NCI-H1417 treated with DMSO at 0.1 percent for 48 hours (cell line): ENCODE measurements at places on chromosomes 6 and 20.

GRCh38 chr6:132072831-132073230 is 121.7 kb upstream of the CCN2 start:
- DNase-seq = no peak

- no peak for DNase-seq
Measured at GRCh38 chr6:17413313-17413750, 19.9 kb downstream of the CAP2 start.

DNA sequence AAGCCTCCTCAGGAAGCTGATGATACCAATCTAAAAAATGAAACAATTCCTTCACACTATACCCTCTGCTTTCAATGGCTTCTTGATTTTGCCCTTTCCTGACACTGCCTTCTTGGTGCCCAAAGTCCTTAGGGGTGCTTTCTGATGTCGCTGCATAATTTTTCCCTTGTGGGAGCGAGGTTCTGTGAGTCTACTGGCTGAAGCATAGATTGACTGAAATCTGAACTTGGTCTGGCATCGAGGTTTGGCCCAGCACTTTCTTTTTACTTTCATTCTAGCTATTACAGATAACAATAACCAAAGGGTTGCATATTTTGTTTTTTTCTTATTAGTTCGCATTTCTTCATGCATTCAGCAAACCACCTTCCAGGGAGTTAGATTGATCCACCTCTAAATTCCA is 65.8 kb downstream of the E2F3 start:
- DNase-seq = no peak

DNA sequence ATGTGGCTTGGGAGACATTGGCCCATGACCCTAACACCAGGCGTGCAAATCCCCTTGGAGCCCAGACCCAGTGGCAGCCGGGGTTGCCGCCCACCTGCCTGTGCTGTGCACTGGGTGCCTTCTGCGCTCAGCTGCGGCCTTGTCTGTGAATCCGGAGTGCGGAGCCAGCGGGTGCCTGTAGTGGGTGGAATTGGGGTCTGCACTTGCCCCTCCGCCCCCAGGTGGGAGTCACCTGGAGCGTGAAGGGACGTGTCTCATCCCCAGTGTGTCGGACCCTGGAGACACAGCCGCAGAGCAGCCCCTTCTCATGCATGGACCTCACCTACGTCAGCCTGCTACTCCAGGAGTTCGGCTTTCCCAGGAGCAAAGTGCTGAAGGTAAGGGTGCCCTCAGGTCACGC is 22.9 kb upstream of the PYGB start:
- no peak for DNase-seq

DNA sequence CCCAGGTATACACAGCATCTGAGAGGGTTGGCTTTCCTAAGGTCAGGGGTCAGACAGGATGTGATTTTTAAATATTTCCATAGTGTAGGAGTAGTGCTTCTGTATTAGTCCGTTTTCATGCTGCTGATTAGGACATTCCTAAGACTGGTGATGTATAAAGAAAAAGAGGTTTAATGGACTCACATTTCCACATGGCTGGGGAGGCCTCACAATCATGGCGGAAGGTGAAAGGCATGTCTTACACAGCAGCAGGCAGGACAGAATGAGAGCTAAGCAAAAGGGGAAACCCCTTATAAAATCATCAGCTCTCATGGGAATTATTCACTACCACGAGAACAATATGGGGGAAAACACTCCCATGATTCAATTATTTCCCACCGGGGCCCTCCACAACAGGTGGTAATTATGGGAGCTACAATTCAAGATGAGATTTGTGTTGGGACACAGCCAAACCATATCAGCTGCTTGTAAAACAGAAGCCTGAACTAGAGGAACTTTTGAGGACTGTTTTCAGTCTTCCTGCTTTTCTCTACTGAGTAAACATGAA is 91.0 kb upstream of the MEI4 start:
- DNase-seq = no peak

- no peak for DNase-seq
Measured at GRCh38 chr6:73768558-73768957, 72.6 kb downstream of the CD109 start.
